Stimulated activated CD4-positive, alpha-beta T cell treated with anti-CD3 and anti-CD28 coated beads, Interleukin-12 subunit alpha, Interleukin-12 subunit beta, amount 100 ng/mL, for 24 hours (primary cell): ENCODE measurements at places on chromosomes 11 and 22.

- no peak for DNase-seq
Measured at GRCh38 chr11:128453444-128454336, 133.7 kb downstream of the ETS1 start.

GRCh38 chr11:88886796-88887195 is 179.0 kb downstream of the GRM5 start:
- no peak for DNase-seq

DNA sequence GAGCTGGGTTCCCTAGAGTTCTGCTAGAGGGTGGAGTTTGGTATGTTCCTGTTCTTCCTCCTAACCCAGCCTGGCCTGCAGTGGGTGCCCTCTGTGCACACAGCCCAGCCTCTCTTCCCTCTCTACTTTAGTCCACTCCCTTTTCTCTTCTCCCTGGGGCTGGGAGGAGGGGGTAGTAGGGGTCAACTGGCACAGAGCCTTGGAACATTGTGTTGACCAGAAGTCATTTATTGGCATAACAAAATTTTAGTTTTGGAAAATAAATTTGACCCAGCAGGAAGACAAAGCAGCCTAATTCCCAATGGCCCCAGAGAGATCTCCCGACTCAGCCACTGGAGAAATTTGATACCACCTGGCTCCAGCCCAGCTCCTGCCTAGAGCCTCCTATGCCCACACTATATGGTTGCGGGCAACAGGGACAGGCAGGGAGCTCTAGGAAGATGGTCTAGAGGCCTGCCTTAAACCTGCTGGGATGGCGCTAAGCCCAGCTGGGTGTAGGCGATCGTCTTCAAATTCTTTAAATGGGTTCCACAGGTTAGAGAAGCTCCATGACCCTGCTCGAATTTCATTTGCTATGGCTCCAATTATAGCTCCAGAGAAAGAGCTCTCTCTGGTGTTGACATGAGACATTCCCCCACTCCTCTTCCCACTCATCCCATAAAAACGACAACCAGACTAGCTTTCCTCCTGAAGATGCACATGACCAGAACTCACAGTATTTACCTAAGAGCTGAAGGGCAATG is 9.9 kb downstream of the PCSK7 start:
- DNase-seq, result no peak

DNA sequence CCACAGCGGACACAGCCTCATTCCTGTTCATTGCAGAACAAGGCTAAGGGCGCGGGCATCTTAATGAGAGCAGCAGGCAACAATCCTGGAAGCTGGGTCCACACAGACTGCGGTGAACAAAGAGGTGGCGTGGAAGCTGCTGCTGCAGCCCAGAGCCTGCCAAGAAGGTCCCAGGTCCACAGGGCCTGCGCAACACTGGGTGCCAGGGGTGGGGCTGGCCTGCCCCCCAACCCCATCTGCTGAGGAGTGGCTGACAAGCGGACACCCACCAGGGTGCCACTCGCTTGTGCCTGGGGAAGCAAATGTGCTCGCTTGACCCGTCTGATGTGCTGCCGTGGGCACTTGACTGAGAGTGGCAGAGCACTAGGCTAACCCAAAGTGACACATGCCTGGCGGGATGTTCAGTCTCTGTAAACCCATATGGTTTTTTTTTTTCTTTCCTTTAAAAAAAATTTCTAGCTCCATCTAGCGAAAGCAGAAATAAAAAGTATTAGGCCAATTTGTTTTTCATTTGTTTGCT is 83.2 kb upstream of the PITPNB start:
- DNase-seq, result no peak

DNA sequence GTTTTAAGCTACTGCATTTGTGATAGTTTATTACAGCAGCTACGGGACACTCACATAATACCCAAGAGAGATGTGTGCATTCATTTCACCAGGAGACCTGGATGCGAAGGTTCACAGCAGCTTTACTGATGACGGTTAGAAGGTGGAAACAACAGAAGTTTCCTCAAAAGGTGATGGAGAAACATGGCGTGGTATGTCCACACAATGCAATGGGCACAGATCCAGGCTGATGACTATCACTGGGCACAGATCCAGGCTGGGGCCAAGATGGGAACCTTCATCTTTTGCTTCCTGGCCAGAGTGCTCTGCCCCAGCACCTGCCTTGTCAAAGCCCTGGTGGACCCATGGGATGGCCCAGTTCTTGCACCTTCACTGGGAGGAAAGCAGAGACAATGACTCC is 30.6 kb upstream of the RFPL3 start:
- no peak for DNase-seq
